ENCODE measurements at places on chromosomes 12 and 14.

- DNase-seq = no peak
These were observed 15.7 kb downstream of the ADIPOR2 start for GRCh38 chr12:1706632-1706980.

DNA sequence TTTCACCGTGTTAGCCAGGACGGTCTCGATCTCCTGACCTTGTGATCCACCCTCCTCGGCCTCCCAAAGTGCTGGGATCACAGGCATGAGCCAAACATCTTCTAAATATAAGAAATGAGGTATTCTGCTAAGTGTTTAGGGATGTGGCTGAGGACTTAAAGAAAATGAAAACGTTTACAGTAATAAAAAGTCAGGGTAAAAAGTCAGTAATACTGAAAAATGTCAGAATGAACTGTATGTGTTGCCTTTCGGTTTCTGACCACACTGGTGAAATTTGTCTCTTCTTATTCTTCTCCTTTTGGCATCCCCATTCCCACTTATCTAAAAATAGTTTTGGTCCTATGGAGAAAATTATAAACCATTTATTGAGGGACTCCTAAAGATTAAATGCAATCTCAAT lies 20.5 kb downstream of the TMEM116 start:
- DNase-seq = no peak

- DNase-seq = peak; percentile 36
These were observed 35.5 kb upstream of the STON2 start for GRCh38 chr14:81435391-81436295.

DNA sequence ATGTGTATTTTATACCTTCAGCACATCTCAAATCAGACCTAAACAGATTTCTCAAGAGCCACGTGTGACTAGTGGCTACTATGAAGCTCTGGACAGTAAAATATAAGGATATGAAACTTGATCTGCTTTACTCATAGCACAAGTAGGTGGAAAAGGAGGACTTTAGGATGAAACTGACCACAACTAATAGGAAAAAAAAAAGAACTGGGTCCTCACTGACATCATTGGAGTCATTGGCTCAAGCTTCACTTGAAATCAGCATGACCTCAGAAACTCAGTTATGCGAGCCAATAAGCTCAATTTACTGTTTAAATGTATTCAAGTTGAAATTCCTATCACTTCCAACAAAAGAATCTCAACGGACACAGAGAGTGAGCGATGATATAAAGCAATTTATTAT lies 34.1 kb upstream of the CIT start:
- no peak for DNase-seq

DNA sequence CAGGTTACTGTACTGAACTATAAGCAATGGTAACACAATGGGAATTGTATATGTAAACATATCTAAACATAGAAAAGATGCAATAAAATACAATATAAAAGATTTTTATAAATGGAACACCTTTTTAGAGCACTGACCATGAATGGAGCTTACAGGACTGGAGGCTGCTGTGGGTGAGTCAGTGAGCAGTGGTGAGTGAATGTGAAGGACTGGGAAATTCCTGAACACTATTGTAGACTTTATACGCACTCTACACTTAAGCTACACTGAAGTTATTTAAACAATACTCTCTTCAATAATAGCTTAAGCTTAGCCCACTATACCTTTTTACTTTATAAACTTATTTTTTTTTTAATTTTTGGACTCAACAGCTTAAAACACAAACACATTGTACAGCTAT lies 313.5 kb downstream of the KCNC2 start:
- DNase-seq = no peak

DNA sequence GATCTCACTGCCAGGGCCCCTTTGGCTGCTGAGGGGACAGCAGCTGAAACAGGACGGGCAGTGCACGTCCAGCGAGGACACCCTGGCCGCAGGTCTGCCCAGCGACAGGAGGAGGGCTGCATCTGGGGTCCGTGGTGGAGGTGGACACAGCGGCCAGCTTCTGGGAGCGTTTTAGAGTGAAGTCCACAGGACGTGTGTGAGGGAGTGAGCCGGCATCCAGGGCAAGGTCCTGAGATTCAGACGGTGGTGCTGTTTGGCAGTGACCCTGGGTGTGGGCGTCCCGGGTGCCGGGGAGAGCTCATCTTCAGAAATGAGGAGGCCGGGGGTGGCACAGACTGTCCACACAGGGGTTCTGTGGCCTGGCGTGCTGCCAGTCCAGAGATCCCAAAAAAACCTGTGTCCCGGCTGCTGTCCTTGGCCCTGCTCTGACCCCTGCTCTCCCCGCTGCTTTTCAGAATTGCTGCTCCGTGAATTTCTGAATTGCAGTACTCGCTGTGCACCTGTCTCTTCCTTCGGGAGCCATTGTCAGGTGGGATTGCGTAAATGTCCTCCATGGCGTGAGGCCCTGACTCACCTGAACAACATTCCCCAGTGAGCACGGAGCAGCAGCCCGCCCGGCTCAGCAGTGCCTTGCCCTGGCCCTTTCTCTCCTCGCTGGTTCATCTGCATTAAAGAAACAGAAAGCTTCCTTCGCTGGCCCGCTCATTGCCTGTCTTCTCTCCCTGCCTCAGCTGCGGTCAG lies 183.5 kb upstream of the C14orf180 start:
- no peak for DNase-seq

- no peak for DNase-seq
These were observed 25.9 kb upstream of the WNK1 start for GRCh38 chr12:726281-727140.

DNA sequence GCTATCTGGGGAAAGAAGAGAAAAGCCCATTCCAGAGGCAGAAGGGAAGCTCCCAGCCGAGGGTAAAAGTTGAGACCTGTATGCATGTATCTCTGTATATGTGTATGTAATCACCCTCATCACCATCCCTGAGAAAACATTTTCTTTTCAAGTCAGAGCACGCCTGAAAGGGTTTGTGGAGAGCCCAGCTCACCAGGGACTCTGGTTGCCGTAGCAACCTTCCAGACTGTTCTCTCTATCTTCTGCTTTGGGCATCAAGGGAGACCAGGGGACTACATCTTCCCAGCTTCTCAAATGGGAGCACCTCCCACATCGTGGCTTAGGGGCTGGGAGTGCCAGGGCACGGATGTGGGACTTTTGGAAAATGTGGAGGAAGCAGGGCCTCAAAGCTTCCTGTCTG lies 93.5 kb downstream of the GALNT8 start:
- no peak for DNase-seq

DNA sequence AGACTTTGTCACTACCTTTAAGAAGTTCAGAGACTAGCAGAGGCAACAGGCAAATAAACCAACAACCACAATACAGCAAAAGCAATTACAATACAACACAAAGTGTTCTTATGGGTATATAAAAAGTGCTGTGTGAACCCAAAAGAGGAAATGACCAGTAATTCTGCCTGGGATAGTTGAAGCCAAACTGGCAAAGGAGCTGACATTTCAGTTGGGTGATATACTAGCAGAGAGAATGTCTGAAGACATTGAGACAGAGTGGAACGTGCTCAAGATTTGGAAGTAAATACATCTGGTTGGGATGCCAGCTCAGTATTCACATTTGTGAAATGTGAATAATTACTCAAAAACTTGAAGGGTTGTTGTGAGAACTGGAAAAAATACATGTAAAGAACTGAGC lies 80.6 kb upstream of the GTF2A1 start:
- no peak for DNase-seq

DNA sequence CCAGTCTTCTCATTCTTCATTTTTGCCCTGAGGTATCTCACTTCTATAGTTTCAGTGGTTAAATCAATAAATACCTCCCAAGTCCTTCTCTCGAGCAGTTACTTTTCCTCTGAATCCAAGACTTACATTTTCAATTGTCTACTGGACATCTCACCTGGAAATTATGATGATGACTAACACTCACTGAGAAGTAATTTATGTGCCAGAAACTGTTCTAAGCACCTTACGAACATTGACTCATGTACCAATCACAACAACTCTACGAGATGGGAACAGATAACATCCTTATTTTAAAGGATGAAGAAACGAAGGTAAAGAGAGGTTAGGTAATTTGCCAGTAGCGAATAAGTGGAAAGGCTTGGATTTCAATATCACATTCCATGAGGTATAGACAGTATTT lies 94.1 kb downstream of the EML5 start:
- no peak for DNase-seq

- DNase-seq = no peak
These were observed 246.9 kb upstream of the TMEM132C start for GRCh38 chr12:128019996-128020544.

DNA sequence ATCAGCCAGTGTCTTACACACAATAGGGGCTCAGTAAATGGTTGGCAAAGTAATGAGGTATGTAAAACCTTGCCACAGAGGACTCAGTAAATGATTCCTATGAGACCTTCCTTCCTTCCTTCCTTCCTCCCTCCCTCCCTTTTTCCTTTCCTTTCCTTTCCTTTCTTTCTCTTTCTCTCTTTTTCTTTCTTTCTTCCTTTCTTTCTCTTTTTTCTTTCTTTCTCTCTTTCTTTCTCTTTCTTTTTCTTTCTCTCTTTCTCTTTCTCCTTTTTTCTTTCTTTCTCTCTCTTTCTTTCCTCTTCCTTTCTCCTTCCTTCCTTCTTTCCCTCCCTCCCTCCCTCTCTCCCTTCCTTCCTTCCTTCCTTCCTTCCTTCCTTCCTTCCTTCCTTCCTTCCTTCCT lies 7.5 kb downstream of the SDS start:
- DNase-seq = no peak

GRCh38 chr12:112905451-112906089 lies 1.2 kb upstream of the OAS1 start:
- no peak for DNase-seq

DNA sequence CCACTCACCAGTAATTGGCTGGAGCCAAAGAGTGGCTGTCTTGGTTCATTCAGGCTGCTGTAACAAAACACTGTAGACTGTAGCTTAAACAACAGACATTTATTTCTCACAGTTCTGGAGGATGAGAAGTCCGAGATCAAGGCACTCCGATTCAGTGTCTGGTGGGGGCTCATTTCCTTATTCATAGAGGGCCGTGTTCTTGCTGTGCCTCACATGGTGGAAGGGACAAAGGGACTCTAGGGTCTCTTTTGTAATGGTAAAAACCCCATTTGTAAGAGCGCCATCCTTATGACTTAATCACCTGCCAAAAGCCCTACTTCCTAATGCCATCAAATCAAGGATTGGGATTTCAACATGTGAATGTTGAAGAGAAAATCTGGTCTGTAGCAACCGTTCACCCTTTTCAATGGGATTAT lies 34.7 kb upstream of the CDKN3 start:
- no peak for DNase-seq

- DNase-seq = no peak
These were observed at the start of gene AICDA for GRCh38 chr12:8612629-8613028. Gene AICDA (minus strand): TSS chr12:8612859. CDS start chr12:8612767, 92 bp downstream.

GRCh38 chr14:55099756-55100155 lies 29.3 kb upstream of the LGALS3 start:
- DNase-seq = no peak

GRCh38 chr12:26937443-26937862 lies 328 bp downstream of the INTS13 start:
- no peak for DNase-seq

- DNase-seq = no peak
These were observed 54.7 kb upstream of the EIF5 start for GRCh38 chr14:103279142-103280025.

GRCh38 chr14:74437496-74438053 lies 11.6 kb upstream of the SYNDIG1L start:
- DNase-seq = no peak

DNA sequence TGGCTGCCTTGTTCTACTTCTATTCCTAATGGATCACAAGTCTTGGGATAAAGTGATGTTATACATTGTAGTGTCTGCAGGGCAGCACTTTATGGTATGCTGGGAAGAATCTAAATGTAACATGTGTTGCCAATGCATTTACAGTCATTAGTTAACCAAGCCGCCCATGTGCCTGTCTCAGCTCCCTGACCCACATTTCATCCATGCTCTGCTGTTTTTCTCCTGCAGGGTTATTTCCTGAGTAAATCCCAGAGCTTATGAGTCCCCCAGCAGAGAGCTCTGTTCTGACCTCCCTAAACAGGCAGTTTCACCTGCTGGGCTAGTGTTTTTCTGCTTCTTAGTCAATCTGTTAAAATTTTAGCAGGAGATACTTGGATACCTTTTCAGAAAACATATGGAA lies 4.4 kb upstream of the TMTC2 start:
- no peak for DNase-seq

DNA sequence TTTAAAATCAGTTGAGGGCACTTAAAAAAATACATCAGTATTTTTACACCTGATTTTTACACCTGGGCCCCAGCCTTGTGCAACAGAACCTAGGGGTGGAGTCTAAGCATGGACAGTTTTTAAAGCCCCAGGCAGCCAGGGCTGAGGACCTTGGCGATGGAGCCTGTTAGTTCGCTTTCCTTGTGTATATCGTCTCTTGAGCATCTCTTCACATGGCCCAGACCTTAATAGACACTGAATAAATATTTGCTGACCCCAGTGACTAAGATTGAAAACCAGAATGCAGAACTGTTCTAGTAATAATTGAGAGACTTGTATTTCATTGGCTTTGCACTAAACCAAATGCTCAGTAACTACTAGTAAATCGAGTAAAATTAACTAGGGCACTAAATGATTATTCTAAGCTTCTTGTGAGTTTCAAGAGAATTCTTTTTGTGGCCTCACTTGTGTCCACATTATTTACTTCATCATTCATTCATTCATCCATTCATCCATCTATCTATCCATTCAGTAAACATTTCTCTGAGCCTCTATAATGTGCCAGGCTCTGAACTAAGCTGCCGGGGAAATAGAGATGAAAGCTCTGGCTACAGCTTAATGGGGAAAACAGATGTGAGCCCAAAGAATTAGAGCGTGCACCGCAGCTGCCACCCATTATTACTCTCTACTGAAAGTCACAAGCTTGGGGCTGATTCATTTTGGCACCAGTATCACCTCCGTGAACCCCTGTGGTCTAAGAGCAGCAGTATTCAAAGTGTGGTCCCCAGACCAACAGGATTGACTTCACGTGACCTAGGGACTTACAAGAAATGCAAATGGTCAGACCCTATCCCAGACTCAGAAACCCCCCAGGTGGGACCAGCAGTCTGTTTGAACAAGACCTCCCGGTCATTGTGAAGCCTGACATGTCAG lies 30.7 kb upstream of the BCL7A start:
- no peak for DNase-seq

DNA sequence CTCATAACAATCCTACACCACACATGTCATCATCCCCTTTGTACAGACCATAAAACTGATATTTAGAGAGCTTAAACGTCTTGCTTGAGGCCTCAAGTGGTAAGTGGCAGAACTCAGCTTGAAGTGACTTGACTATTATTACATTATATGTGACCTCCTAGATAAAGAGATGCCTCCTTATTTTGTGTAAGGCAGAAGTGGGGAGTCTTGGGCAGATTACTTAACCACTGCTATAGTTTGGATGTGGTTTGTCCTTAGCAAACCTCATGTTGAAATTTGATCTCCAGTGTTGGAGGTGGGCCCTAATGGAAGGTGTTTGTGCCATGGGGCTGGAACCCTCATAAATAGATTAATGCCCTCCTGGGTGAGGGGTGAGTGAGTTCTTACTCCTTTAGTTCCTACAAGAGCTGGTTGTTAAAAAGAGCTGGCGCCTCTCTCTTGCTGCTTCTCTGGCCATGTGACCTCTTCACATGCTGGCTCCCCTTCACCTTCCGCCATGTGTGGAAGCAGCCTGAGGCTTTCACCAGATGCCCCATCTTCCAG lies 37.4 kb downstream of the RCOR1 start:
- no peak for DNase-seq

Measured in anterior cingulate cortex (tissue), 58 donors.